Nucleus accumbens (tissue), 56 donors: ENCODE measurements at places on chromosomes 1 and 21.

DNA sequence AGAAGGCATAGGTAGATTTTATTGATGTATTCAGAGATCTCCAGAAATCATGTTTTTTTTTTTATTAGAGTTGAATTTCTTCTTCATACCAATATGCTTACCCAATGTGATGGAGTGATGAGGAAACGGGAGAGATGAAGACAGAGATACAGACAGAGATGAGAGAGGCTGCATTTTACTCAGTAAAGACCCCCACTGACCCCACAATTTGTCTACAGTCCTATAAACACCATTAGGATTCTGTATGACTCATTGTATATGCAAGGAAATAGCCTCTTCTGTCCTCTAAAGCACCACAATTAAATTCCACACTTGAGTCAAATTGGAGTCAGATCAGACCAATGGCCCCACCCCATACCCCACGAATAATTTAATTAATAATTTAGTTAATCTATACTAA lies 44.0 kb downstream of the RUNX1 start:
- no peak for DNase-seq

GRCh38 chr1:5374192-5374591 lies 618.0 kb downstream of the NPHP4 start:
- no peak for DNase-seq

DNA sequence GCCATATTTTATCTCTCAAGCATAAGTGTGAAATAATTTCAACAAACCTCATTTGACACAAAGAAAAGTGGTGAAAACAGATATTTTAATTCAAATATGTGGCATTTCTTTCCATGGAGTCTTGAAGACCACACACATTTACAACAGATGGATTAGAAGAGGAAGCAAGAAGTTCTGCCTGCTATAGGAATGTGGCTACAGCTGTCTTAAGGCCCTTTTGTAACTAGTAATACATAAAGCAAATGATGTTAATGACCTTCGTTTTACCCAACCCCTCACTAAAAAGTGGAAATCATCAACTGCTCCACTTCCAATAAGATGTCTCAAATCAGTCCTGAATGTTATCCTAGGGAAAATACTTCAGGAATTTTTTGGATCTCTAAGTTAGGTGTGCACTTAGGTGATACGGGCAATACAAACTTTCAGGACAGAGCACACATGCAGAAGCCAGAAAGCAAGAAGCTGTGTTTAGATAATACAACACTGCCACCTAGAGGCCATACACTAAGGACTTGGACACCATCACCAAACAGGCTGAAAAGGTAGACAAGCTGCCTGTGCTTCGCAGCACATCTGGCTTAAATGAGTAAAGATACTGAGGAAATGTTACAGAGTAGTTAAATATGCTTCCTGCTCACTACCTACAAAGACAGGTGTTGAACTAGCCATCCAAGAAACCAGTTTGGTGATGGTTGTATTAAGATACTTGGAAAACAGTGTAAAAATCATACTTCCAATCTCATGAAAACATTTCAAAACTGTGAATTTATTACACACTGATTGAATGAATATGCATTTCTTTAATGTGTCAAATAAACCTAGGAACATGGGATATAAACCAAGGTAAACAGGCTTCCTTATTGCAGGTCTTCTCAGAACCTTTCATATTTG lies 24.4 kb downstream of the RRAGC start:
- peak; percentile 21 for DNase-seq

DNA sequence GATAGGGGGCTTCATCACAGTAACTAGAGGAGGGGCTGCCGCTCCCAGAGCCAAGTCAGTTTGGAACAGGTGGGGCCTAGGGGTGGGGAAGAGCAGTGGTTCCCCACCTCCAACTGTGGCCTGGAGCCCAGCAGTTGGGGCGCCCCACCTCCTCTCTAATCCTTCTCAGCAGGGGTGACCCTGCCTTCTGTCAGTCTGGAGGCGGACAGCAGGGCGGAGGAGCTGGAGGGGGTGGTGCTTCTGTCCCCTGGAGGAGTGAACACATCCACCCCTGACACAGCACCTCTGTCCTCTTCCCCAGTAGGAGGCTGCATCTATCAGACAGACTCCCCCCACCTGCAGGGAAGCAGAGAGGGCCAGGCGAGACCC lies 73.8 kb downstream of the MRPL37 start:
- DNase-seq = no peak

GRCh38 chr21:33971492-33972013 lies 55.9 kb upstream of the ATP5PO start:
- DNase-seq = no peak

- DNase-seq = no peak
These were observed 5.0 kb upstream of the RGS18 start for GRCh38 chr1:192153276-192153675.

DNA sequence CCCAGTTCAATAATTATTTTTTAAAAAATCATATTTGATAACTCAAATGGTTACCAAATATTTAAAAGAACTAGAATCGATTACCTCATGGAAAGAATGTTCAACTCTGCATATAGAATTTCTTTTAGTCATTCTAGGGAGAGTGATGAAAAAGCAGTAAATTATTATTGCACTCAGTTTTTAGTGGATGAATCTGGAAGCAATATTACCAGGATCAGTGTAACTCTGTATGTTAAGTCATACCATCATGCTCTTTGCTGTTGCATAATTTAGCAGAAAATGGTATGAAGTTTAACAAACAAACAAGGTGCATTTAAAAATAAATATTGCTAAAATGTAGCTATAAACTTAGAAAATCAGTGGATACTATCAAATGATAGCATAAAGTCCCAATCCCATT lies 46.1 kb upstream of the ARHGAP29 start:
- DNase-seq = no peak

DNA sequence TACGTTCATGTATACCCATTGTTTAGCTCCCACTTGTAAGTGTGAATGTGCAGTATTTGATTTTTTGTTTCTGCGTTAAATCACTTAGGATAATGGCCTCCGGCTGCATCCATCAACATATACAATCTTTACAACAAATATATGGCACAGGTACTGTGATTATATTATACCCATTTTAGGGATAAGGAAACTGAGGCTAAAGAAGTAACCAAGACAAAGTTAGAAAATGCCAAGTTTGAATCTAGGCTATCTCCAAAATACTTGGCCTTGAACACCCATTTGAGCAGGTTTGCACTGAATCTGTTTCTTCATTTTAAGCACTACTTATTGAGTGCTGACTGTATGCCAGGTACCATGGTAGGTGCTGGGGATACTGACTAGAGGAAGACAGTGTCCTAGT lies 149.6 kb downstream of the PBX1 start:
- no peak for DNase-seq

DNA sequence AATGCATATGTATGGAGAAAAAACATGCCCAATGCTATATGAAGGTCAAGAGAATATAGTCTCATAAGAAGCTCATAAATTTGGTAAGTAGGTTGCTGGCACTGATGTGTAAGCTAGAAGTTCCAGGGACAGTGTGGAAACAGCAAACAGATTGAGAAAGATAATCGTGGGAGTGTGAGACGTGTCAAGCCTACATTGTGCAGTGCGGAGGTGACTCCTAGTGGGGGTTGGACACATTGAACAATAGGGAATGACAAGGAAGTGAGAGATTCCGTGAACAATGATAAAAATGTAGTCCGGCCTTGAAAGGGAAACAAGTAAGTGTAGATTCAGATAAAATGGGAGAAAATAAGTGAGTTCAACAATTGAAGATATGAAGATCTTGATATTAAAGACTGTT lies 788.4 kb upstream of the PRMT6 start:
- no peak for DNase-seq

DNA sequence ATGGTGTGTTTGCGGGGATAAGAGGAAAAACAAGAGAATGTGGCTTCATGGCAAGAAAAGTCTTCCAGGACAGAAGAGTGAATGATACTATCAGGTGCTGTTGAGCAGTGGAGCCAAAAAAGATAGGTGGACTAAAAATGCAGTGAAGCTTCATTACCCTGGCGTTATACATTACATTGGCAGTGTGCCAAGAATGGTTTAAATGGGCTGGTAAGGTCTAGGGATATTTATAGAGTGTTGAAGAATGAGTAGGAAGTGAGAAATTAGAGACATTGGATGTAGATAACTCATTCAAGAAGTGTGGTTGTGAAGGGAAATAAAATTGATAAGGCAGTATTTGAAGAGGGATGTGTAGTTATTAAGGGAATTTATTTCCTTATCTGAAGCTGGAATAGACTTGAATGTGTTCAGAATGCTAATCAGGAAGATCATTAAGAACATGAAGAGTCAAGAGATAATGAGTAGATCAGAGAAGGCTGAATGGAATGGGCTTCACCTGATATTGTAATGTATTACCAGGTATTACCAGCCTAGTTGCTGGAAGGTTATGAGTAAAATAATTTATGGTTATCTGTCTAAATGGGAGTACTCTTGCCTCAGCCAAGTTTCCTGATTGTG lies 72.7 kb downstream of the MAST2 start:
- DNase-seq = no peak

DNA sequence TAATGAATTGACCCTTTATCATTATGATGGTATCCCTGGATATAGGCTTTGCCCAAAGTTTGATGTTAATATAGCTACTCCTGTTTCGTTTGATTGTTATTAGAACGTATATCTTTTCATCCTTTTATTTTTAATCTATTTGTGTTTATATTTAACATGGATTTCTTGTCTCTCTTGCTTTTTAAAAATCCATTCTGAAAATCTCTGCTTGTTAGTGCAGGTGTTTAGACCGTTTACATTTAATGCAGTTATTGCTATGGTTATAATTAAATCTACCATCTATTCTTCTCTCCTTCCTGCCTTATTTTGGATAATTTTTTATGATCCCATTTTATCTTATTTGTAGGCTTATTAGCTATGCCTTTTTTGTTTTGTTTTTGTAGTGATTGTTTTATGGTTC lies 12.4 kb downstream of the TSNAX start:
- DNase-seq = no peak

DNA sequence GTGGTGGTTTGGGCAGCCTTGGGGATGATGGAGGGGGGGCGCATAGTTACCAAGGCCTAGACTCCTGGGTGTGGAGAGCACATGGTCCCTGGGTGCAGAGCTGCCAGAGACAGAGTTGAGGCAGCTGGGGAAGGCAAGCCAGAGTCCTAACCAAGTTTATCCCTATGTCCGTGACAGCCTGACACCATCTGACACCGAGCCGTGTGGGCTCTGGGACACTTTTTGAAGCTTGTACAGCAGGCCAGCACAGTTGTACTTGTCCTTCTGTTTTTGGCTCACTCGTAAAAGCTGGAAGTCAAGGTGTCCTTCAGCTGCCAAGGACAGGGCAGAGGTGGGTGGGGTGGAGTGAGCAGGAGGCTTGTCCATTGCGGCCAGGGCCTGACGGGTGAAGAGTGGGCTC lies 28.5 kb downstream of the SLC26A9 start:
- no peak for DNase-seq

GRCh38 chr1:162912061-162912667 lies 51.2 kb upstream of the CCDC190 start:
- DNase-seq = no peak

DNA sequence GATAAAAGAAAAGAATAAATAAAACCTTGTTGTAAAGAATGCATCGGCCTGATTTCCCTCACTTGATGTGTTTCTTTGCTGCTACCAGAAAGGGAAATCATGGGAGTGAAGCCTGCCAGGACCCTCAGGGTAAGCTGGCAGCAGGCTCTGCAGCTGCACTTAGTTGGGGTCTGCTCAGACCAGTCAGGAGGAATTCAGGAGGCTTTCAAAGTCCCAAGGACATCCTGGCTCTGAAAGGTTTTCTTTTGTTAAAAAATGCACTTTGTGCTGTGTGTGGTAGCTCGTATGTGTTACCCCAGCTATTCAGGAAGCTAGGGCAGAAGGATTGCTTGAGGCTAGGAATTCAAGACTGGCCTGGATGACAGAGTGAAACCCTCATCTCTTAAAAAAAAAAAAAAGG lies 254.8 kb downstream of the ZNF648 start:
- no peak for DNase-seq

DNA sequence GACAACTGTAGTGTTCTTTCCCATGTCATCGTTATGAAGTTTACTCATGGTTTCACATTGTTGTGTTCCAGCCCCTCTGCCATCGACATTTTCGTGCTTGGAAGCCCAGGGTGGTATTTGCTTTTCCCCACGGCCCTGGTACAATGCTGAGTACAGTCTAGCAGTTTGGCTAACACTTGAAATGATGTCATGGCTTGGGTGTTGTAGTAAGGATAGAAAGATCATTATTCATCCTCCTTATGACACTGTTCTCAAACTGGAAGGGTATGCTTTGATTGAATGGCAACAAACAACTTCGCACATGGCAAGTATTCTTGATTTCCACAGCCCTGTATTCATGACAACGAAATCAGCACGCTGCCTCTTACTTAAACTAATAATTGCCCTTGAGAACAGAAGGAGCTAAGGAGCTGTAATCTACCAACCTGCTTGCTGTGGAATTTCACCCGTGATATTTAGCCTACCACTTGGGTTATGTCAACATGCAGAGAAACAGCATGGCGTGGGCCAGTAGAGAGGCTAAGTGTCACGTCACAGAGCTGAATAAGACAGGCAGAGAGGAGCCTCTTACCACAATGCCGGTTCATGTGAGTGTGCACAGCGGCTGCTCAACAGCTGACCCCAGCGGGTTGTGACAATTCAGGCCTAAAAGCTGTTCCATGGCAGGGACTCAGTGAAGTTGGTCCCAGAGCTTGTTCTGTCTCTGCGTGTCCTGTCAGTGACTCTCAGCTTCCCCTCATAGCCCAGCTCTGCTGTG lies 73.9 kb downstream of the KCNJ6 start:
- no peak for DNase-seq

- no peak for DNase-seq
These were observed 55.3 kb downstream of the RIPK4 start for GRCh38 chr21:41711416-41712007.

DNA sequence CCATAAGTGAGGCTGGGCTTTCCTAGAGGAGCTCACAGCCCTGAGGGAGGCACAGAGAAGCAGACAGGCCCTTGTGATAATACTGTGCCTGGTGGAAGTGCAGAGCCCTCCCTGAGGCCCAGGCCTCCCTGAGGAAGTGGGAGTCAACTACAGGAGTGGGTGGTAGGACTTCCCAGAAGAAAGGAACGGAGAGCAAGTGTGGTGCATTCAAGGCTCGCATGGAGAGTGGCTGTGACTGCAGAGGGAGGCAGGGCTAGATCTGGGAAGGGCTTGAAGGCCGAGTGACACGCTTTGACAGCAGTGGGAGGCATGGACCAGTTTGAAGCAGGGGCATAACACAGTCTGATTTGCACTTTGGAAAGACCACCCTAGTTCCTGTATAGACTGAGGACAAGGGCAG lies 37.3 kb downstream of the AZIN2 start:
- no peak for DNase-seq

- DNase-seq = no peak
These were observed 363.0 kb upstream of the DUSP10 start for GRCh38 chr1:222104694-222105392.

GRCh38 chr1:117527566-117528102 lies 78.2 kb upstream of the TENT5C start:
- no peak for DNase-seq

GRCh38 chr1:2127187-2128145 lies 67.1 kb downstream of the FAAP20 start:
- DNase-seq = no peak
